ENCODE measurements at places on chromosomes 11 and 22.
A peak's percentile ranks its signal among the peaks of the same experiment; 100 is the strongest.

- no peak for DNase-seq
These were observed 1420.7 kb downstream of the TBC1D22A start for GRCh38 chr22:48182846-48183805.

- DNase-seq, result no peak
These were observed 127.6 kb downstream of the DBX1 start for GRCh38 chr11:20032577-20033260.

GRCh38 chr11:120031612-120032600, 106.0 kb downstream of the TRIM29 start:
- DNase-seq, result no peak

DNA sequence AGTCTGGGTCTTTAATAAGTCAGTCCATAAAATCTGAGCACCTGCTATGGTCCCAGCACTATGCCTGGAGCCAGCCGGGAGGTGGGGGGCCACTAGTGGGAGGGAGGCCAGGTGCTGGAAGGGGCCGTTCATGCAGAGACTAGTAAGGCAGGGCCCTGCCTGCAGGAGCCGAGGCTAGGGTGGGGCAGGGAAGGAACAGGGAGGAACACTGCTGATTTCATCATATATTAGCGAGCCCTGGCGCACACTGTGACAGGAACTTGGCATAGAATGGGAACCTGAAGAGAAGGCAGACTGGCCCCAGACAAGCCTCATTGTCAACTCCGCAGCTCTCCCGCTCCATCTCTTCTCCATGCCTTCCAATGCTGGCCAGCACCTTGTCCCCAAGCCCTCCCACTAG, 7.1 kb downstream of the VSIG10L2 start:
- DNase-seq, result no peak

- DNase-seq, result no peak
These were observed 9.6 kb downstream of the NEAT1 start for GRCh38 chr11:65432100-65432650.

- DNase-seq, result no peak
These were observed 55.0 kb upstream of the PHOX2A start for GRCh38 chr11:72298931-72299330.

DNA sequence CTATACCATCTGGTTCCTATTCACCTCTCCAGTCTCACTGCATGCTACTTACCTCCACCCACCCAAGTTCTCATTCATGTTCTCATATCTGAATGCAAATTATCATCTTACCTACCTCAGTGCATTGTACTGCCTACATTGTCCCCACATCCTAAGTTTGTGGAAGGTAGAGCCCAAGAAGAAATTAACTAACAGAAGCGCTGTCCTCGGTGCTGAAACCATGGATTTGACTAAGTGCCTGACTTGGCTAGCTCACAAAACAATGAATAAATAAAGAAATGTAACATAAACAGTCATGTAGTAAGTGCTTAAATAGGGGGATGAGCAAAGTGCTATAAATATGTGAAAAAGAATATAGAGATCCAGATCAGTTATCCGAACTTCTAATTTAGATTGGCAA, 63.2 kb downstream of the GRIA4 start:
- DNase-seq, result no peak

- DNase-seq, result no peak
These were observed 30.5 kb upstream of the TTC28 start for GRCh38 chr22:28710107-28710506.

GRCh38 chr11:64268893-64269539, 15.4 kb downstream of the BAD start:
- no peak for DNase-seq

- DNase-seq, result no peak
These were observed 1121.8 kb upstream of the TENM4 start for GRCh38 chr11:80562523-80563125.

DNA sequence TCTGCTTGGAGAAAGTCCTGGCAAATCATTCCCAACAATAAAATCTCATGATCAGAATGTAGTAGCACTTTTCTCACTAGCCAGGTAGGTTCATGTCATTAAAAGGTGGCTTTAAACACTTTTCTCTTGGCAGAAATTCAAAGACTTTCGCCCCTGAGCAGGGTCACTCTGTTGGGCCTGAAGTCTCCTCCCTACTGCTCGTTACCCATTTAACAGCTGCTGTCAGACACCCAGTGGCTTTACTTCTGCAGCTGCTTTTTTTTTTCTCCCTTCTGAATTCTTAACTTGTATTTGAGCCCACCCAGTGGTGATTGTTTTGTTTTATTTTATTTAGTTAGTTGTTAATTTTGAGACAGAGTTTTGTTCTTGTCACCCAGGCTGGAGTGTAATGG, 25.0 kb downstream of the ARHGAP8 start:
- no peak for DNase-seq

- no peak for DNase-seq
These were observed 12.5 kb upstream of the ELF5 start for GRCh38 chr11:34525888-34526657.

DNA sequence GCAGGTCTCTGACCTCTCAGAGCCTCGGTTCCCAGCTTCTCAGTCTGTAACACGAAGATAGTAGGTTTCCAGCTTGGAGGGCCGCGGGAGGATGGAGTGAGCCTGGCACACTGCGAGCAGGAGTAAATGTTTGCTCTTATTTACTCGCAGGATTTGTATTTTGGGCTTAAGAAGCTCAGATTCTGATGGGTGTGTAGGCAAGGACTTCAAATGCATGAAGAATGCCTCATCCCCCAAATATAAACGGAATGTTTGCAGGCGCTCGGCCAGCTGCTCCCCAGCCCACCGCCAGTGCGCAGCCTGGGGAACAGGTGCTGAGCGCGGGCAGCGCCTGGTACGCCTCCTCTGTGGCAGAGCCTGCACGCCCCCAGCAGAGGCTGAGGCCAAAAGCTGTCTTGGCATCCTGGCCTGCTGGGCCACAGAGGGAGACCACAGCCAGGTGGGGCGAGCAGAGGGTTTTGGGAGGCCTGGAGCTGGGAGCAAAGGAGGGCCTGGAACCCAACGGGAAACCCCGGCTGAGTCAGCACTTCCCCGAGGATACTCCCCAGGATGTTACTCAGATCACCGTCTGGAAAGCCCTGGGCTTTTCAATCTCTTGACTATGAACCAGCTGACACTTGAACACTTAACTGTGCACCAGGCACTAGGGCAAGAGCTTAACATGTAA, 9.4 kb downstream of the EHD1 start:
- peak; percentile 60 for DNase-seq

DNA sequence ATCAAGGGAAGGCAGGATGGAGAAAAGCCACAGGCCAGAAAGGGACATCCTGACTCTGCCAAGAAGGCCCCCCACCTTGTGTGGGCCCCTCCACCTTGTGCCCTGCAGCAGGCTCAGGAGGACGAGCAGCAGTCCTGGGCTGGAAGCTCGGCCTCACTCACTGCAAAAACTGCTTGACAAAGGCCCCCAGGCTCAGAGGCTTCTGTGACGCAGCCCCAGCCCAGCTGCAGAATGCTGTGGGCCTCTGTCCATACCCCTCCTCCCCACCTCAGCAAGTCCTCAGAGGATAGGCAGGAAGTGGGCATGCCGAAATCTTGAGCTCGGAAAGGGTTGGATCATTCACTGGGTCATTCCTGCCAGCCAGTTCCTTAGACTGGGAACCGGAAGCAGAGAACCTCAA, 61.9 kb downstream of the NRXN2 start:
- no peak for DNase-seq

GRCh38 chr22:29726106-29726505, 6.3 kb downstream of the CABP7 start:
- DNase-seq, result no peak

DNA sequence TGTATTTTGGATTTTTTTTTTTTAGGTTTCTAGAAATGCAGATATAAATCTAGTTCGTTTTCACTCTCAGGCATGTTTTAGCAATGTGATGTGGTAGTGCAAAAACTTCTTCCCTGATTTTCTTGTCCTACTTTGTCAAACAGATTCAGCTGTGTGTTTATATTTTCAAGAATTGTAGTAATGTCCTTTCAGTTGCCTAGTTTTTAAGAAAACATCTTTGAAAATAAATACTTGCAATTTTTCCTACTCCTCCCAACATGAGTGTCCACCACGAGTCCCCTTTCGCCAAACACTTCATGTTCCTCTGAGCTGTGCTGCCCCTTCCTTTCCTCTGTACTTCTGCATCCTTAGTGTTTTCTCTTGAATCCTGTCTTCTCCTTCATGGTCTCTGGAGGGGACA, 686.9 kb downstream of the NTM start:
- no peak for DNase-seq

DNA sequence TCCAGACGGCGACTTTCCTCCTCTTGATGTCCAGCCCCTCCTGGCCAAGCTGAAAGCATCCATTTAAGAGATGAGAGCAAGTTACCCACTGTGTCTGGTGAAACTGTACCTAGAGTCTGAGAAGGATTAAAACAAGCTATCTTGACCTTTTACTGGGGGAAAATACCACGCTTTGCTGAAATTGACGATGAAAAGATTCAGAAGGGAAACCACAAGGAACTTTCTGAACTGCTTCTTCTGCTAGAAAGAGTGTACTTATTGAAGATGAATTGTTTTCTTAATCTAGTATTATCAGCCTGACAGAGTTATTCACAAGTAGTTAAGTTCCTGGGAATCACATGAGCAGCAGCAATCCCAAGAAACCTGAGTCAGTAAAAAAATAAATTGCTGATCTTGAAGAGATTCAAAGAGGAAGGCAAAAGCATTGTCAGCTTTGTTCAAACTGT, 13.1 kb upstream of the MS4A6A start:
- DNase-seq, result no peak

GRCh38 chr11:70032943-70033710, 45.0 kb upstream of the ANO1 start:
- no peak for DNase-seq

GRCh38 chr11:117978991-117979390, 7.2 kb upstream of the IL10RA start:
- no peak for DNase-seq

- DNase-seq, result no peak
These were observed 71.8 kb upstream of the ADORA2A start for GRCh38 chr22:24355574-24355973.

DNA sequence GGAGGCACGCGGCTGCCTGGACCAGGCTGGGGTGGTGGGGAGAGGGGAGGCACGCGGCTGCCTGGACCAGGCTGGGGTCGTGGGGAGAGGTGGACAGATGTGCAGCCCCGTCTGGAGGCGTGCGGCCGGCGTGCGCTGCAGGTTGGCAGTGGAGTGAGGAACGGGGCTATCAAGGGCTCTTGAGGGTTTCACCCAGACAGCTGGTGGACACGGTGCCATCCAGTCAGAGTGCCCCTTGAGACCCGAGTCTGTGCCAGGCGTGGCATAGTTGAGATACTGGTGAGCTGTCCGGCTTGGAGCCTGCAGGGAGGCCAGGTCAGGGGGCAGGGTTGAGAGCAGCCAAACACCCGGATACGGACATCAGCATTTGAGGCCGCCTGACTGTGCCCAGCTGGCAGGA, 1.5 kb upstream of the GRAMD4 start:
- no peak for DNase-seq

- DNase-seq, result no peak
These were observed 16.5 kb downstream of the CHST1 start for GRCh38 chr11:45648931-45649330.

DNA sequence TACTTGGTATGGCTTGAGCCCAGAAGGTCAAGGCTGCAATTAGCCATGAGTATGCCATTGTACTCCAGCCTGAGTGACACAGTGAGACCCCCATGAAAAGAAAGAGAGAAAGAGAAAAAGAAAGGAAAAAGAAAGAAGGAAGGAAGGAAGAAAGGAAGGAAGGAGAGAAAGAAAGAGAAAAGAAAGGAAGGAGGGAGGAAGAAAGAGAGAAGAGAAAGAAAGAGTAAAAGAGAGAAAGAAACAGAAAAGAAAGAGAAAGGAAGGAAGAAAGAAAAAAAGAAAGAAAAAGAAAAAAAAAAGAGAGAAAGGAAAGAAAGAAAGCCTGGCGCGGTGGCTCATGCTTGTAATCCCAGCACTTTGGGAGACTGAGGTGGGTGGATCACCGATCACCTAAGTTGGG, 77.5 kb downstream of the CSTPP1 start:
- no peak for DNase-seq

DNA sequence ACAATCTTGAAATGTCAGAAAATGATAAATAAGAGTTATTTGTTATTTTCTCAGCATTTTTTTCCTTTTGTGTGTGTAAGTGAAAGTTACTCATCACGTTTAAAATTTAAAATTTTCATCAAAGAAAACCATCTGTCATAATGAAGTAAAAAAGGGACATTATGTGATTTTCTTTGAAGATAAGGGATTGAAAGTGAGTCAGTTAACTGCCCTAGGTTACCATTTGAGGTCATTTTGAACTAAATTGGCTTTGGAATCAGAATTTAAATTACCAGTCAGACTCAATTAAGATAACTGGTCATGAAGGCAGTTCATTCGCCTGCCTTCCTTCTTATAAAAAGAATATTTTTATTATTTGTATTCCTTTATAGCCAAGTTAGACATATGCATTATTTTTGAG, 14.3 kb downstream of the NCAM1 start:
- DNase-seq, result no peak

DNA sequence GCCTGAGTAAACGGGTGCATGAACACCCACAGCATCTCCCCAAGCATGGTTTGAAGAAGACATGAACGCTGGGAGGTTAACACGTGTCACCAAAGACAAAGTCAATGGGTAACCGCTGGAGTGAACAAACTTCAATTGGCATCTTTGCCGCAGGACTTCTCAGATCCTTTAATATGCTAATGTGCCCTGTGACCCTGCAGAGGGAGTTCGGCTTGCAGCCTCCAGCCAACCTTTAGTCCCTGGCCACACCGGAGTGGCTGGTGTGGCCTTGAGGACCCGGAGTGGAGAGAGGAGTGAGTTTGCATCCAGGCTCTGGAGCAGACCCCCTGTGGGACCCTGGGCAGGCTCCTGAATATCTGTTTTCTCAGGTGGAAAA, 57.0 kb downstream of the FLRT1 start:
- DNase-seq, result no peak

GRCh38 chr11:33588056-33588455, 112.6 kb downstream of the C11orf91 start:
- DNase-seq, result no peak

GRCh38 chr11:12540913-12541582, 133.2 kb upstream of the TEAD1 start:
- DNase-seq, result no peak

GRCh38 chr11:26621132-26621531, 49.1 kb upstream of the MUC15 start:
- DNase-seq, result no peak

DNA sequence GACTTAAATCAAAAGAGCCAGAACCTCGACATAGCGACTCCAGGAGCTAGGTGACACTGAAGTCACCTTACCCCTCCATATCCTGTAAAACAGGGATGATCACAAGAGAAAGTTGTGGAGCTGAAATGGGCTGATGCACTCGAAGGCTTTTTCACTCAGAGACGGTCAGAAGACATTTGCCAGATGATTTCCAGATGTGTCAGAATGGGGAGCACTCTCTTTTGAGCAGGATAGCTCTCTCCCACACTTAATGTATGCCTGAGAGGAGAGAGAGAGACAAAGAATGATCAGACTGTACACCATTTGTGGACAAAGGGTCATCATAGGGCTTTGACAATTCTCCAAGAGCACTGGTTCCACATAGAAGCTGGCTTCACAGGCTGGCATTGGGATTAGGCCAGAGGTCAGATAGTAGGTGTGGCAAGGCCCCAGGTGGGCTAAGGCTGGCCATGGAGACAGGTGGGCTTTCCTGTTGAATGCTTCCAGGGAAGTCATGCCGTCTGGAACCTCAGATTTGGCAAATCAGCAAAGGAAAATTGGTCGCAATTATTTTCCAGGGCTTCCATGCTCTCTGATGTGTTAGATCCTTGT, 42.3 kb upstream of the ETS1 start:
- DNase-seq, result no peak

All from activated T-cell treated with anti-CD3 and anti-CD28 coated beads, Interleukin-2, amount 50 U/mL, for 1 hour (primary cell).